NCI-H524 treated with DMSO at 0.1 percent for 48 hours (cell line): ENCODE measurements at places on chromosomes 2 and 18.

DNA sequence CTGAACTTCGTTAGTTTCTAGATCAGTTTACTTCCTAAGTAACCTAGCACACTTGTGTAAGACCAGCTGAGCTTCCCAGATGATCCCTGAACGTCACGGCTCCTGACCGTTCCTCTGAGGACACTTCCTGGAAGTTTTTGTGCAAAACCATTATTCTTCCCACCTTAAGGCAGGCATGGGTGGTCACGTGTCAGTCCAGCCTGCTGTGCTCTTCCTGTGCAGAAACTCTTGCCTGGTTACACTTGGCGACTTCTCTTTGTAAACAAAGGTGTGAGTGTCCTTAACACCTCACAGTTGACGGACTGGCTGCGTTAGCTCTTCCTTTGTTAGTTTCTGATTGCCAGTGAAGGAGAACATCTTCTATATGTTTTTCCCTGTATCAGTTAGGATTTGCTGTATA is 118.3 kb downstream of the SH3RF3 start:
- DNase-seq: no peak

GRCh38 chr18:61133783-61134182 is 199.4 kb upstream of the CDH20 start:
- DNase-seq: no peak

DNA sequence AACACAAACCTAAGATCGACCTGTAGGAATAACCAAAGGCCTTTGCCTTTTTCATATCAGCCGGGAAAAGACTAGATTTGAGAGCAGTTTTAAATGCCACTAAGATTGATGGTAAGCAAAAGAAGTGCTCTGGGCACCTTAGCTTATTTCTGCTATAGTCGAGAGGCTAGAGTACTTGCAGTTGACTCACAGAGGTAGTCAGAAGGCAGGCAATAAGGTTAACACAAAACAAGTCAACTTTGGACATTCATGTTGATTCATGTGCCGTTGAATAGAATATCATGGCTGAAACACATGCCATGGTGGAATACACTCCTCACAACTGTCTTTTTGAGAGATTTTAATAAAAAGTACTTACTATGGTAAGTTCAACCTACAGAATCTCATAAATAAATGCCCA is 507.6 kb downstream of the ZEB2 start:
- DNase-seq: no peak

- DNase-seq: peak; percentile 32
Observed at GRCh38 chr2:225558399-225559071, 159.0 kb downstream of the NYAP2 start.

GRCh38 chr2:188134241-188134640 is 157.4 kb upstream of the GULP1 start:
- DNase-seq: no peak

GRCh38 chr2:165182029-165182428 is 21.8 kb downstream of the SCN3A start:
- DNase-seq: no peak

DNA sequence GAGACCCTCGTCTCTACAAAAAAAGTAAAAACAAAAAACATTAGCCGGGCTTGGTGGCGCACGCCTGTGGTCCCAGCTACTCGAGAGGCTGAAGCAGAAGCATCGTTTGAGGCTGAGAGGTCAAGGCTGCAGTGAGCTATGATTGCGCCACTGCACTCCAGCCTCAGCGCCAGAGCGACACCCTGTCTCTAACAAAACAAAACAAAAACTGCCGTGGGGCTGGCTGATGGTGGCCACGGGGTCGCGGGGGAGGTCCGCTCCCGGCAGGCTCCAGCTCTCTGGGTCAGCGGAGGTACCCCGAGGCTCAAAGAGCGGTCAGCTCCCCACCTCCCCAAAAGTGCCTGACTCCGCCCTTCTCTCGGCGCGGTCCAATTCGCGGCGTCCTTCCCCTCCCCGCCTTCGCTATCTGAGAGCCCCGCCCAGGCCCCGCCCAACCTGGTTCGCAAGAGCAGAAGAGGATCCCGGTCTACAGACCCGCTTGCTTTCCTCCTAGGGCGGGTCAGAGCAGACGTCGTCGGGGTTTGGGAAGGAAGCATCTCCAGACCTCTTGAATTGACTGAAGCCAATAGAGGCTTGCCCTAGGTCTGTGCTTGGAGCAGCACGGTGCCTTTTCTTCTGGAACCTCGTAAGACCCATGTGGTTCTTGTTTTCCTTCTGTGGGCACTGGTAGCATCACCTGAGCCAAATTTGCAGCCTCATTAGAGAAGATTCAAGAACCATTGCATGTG is 7.8 kb downstream of the RAX start:
- no peak for DNase-seq
